ENCODE measurements at places on chromosomes 5 and 9.

DNA sequence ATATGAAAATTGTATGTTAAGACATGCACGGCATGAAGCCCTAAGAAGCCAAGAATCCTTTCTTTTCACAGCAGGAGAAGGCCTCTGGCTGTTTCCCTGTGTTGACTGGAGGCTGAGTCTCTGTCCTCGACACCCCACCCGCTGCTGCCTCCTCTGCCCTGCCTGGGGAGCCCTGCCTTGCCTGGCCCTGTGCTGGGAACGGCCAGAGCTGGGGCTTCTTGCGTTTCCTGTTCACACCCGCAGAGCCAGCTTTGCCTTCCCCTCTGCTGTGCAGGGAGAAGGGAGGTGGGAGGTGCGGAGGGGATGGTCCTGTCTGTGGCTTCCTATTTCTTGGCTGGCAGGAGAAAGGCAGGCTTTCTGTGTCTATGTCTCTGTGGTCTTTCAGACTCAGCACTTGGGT, 6.9 kb upstream of the GMCL2 start:
- no peak for DNase-seq

DNA sequence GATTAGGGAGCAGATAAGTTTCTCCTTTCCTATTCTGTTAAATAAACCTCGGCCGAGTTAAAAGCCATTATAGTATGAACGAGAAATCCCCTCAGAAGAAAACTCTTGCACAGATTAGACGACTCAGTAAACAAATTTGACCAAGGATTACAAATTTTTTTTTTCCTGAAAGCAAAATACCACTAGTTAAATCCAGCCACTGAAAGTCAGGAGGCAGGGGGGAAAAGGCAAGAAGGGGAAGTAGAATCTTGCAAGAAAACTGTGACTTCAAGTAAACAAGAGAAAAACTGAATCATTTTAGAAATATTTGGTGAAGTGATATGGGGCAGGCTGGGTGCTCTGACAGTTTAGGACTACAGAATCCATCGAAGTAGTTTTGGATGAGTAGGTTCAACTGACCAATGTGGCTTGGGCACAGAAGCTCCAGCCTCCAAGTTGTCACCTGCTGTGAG, 251.0 kb downstream of the DENND1A start:
- no peak for DNase-seq

DNA sequence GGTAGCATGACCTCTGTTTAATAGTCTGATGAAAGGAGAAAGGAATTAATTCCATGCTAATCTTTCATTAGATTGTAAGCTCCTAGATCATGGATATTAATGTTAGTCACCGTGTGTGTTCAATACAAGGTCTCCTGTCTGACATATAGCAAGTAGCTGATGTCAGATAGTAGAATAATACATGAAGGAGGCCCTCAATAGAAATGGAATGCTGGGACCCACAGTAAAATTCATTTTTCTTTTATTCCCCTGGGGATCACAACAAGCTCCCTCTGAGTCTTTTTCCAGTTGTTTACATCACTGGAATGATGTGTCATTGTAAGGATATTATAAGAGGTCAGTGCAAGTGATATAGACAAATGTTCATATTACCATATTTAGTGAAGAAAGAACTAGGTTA, 240.3 kb upstream of the TRPC7 start:
- no peak for DNase-seq

DNA sequence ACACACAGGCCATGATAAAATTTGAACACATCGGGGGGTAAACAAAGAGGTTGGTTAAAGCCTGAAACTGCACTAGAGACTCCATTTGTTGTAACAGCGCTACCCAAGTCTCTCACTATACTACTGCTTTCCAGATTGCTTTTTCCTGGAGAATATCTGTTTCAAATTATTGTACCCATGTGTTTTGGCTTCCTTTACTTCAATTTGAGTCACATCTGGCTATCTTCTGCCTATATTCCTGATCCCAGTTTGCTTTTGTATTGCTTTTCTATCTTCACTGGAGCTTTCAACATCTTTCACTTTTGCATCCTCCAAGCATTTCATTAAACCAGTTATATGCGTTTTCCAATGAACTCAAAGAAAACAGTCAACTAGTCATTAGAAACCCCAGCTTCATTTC, 404.7 kb downstream of the MLLT3 start:
- DNase-seq = no peak

- DNase-seq = no peak
These were observed 6.6 kb upstream of the ERBIN start for GRCh38 chr5:65919773-65920172.

GRCh38 chr5:149680810-149681221, 49.3 kb upstream of the PPARGC1B start:
- DNase-seq = no peak

GRCh38 chr5:94920570-94920969, 302.1 kb downstream of the SLF1 start:
- no peak for DNase-seq

- DNase-seq = no peak
These were observed 73.0 kb upstream of the RAI14 start for GRCh38 chr5:34583167-34583566.

- no peak for DNase-seq
These were observed 125.9 kb downstream of the AOPEP start for GRCh38 chr9:94852373-94852772.

GRCh38 chr9:134618833-134619447, 22.7 kb upstream of the COL5A1 start:
- DNase-seq = no peak

DNA sequence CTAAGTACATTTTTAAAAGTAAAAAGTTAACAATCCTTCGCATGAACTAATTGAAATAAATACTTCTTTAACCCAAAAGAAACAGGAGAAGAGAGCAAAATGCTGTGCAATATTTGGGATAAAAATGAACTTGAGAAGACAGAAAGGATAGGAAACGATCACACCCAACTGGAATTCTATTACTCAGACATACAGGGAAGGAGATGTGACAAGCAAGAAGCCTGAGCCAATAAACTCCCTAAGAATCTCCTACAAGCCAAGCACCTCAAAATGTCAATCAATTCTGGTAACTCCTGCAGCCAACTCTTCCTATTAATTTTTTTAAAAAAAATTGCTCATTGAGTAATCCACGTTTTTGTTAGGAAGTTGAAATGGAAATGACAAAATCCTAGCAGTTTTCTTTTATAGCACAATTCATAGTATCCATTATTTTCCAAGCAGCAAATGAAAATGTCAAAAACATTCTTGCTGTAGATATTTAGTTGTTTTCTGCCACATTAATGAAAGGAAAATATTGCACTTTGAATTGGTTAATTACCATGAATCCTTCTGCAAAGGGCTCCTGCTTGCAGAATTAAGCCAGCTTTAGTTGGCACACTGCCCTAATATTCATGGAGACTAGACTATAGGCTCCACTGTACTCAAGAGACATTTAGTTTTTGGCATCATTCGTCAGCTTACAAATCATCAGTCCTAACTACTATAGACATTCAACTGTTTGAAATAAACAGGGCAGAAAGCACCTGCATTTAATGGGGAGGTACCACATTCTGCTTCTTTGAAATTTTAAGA, 89.0 kb downstream of the RFX3 start:
- no peak for DNase-seq

- no peak for DNase-seq
These were observed 342.7 kb downstream of the DIRAS2 start for GRCh38 chr9:90299968-90300367.

GRCh38 chr9:128316421-128316820, 5.8 kb downstream of the TRUB2 start:
- DNase-seq = no peak

GRCh38 chr5:149940941-149941644, 3.5 kb downstream of the PDE6A start:
- no peak for DNase-seq

DNA sequence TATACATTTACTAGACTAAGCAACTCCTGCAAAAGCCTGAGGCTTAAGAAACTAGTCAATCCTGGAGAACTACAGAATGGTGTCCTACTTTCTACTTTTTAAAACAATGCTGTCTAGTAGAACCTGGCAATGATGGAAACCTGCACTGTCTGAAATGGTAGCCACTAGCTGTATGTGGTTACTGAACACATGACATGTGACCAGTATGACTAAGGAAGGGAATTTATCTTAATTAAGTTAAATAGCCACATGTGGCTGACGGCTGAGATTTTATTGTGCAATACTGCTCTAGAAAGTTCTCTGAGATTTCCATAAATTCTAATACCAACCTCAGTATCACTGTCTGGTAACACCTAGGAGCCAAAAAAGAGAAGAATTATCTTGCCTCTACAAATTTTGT, 44.9 kb upstream of the RAPGEF6 start:
- no peak for DNase-seq

DNA sequence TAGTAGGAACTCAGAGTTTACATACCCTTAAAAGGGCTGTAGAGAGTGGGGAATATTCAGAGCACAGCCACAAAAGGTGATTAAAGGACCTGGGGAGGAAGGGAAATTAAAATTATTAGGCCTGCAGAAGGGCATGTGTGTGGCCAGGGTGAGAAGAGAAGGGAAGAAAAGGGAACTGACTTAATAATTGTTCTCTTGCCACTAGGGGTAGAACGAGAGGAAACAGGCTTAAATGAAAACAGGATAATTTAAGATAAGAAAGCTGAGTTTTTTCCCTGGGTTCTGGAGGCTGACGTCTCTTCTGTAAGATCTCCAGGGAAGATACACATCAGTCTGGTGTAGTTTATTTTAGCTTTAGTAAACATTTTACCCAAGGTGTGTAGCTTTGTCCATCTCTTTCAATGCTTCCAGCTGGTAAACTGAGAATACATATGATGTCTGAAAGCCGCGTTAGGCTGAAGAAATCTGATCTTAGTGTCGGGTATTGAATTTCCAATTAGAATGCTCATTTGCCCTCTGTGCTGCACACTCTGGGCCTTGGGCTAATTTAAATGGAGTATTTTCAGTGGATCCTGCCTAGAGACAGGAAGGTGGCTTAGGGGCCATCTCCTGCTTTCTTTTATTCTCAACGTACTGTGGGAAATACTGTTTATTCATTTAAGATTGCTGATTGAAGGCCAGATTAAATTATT, 416.8 kb downstream of the TMEM38B start:
- DNase-seq = no peak

DNA sequence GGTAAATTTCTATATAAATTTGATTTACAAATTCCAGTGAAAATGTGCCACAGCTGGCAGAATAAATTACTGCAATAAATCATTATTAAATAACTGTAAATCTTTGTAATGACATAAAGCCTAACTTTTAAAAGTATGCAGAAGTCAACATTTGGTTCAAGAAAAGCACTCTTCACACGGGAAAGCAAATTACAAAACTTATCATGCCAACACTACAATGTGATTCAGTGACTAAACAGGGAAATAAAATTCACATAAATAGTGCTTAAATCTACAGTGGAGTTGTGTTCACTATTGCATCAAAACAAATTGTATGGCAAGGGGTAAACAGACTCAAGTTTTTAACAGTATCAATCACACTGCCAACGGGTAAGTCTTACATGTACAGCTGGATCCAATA, 117.2 kb downstream of the BNC2 start:
- DNase-seq = no peak

DNA sequence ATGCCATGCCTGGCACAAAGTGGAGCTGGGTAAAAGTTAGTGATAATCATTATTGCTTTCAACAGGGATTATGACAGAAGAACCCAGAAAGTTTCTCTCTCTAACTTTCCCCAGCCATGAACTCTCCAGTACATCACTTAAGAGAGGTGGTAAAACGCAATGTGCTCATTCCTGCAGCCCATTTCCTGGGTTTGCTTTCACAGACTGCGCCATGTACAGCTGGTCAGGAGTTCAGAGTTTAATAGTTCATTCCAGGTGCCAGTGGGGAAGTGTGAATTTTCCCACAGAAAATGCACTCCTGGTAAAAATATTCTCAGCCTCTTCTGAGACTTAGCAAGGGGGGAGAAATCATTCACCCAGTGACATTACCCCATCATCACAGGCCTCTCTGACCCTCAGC, 35.5 kb downstream of the ADAM19 start:
- no peak for DNase-seq

DNA sequence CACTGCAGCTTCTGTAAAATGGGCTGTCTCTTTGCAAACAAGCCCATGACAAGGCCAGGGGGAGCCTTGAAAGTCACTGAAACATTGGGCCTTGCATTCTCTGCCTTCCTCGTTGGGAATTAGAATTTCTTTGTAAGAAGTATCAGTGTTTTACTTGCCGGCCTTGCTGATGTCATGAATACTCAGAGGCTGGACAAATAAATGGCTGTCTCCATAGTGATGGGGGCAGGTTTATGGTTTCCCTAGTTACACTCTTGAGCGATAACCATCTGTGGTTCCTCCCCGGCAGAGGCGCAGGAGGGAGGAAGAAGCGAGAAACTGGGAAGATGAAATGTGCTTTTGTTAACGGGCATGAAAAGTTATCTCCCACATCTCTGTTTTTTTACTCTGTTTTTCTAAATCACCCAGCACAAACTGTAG, 272.7 kb upstream of the PANK3 start:
- DNase-seq = no peak

All from activated CD8-positive, alpha-beta memory T cell treated with anti-CD3 and anti-CD28 coated beads for 1 hour (primary cell).